ENCODE measurements at places on chromosomes 13 and 19.

- DNase-seq: peak; percentile 54
Measured at GRCh38 chr19:813219-814151, 8.3 kb downstream of the PLPPR3 start.

DNA sequence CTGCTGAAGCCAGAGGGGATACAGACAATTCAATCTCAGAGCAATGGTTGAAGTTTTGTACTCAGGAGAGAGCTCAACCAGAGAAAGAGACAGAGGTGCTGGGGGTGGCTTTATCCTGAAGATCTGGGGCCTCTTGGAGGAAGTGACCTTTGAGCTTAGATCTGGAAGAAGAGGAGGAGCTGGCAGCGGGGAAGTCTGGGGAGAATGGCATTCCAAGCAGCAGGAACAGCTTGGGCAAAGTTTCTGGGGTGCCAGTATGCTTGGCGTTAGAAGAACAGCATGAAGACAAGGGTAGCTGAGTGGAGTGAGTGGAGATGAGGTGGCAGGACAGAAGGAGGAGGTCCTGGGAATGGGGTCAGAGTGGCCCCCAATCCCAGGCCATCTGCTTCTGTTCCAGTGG is 11.3 kb downstream of the MAST3 start:
- no peak for DNase-seq

DNA sequence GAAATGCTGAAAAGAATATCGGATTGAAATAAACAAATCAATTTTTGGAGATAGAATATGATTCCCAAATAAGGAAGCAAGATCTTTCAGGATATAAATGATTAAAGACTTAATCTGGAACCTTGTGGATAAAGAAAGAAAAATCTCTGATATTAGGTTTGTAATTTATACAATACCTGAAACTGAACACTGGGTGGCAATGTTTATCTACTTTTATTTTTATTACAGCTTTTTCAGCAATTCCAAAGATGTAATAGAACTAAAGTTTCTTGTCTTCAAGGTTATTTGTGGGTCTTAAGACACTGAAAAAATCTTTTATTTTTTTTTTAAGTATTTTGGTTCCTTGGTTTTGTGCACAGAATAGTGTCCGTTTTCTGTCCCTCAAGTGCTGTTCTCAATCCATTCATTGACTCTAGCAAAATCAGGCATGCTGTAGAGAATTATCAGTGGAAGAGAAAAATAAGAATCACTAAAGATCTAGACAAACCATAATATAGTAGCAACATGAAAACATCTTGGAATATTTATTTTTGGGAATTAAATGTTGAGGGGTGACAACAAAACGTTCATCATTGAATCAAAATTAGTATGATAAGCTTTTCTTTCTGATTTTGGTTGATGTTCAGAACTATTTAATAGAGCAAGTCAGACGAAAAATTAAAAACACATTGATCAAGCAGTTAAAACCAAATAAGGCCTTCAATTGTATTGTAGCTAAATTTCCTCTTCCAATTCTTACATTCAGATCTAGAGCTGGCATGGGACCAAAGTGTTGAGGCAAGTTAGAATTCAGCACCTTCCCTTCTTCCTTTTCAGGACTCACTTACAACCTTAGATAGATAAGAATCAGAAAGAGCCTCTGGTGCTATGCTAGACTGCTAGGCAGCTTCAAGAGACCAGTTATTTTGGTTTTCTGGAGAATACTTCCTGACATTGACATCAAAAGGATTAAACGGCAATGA is 704.4 kb upstream of the PCDH20 start:
- peak; percentile 31 for DNase-seq

DNA sequence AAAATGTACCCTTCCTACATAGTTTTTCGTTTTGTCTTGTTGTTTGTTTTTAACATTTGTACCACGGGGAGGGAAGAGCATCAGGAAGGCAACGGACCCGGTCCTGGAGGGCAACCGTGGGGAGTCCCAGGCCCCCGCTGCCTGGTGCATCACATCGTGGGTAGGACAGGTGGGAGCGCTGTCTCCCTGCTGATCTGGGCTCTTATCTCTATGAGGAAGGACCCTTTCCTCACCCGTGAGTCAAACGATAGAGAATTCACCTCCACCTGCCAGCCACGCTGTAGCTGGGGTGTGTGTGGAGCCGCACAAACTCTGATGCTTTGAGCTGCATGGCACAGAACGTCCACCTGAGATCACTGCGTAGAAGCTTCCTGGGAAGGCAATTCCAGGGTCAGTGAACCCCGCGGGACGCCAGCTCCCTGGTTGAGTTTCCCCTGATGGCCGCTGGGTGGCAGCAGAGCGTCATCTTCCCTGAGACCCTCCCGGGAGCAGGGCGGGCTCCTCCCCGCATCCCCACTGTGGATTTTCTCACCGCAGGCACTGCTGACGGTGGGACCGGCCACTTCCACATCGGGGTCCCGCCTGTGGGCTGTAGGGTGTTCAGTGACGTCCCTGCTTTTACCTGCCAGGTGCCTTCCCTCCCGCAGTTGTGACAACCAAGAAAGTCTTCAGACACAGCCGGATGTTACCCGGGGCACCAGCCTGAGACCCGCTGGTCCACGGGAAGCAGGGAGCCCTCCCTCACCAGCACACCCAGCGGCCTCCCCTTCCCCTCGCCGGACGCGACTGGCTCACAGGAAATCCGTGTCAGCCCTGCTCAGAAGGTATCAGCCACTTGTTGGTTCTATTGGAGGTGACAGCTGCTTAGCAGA is 54.7 kb downstream of the ZNF787 start:
- DNase-seq: peak; percentile 76

Data from GM13977 (cell line).